Activated T-helper 17 cell treated with anti-CD3 and anti-CD28 coated beads, Interleukin-2, amount 50 U/mL, for 72 hours (primary cell): ENCODE measurements at places on chromosomes 4 and X. TPM values are rescaled to one million over a fixed set of nuclear protein-coding genes. Genes with fewer than 3 reads are reported as not detected.

KLHL2 gene
- 25.4 TPM for total RNA-seq

L1CAM gene
- total RNA-seq = 2.3 TPM

RNF175 gene
- not detected for total RNA-seq

CCDC160 gene
- total RNA-seq = not detected

STATH gene
- not detected for total RNA-seq

RAP2C gene
- 35.2 TPM for total RNA-seq

LEF1 gene
- 93.4 TPM for total RNA-seq

CXCL13 gene
- 1.0 TPM for total RNA-seq

IL2 gene
- total RNA-seq = 1.6 TPM

POU3F4 gene
- not detected for total RNA-seq

KLB gene
- not detected for total RNA-seq

EDA gene
- 6.5 TPM for total RNA-seq

MAGEA10 gene
- not detected for total RNA-seq

GC gene
- total RNA-seq = not detected

TCEAL5 gene
- total RNA-seq = not detected

GAGE13 gene
- not detected for total RNA-seq

MAGEB1 gene
- not detected for total RNA-seq

GPM6B gene
- not detected for total RNA-seq

ETDA gene
- not detected for total RNA-seq

TREX2 gene
- 2.5 TPM for total RNA-seq

UGT2B15 gene
- total RNA-seq = not detected

SERTM2 gene
- total RNA-seq = not detected

ERCC6L gene
- 16.1 TPM for total RNA-seq

GUCY1B1 gene
- total RNA-seq = 0.11 TPM

TXK gene
- 26.8 TPM for total RNA-seq

ODAPH gene
- total RNA-seq = 3.4 TPM

VCX2 gene
- not detected for total RNA-seq

GLUD2 gene
- total RNA-seq = 0.16 TPM

RNF212 gene
- total RNA-seq = 3.7 TPM

SLC6A14 gene
- not detected for total RNA-seq

CT45A5 gene
- total RNA-seq = not detected
